ENCODE measurements at places on chromosomes 3 and 15. TPM values are rescaled to one million over a fixed set of nuclear protein-coding genes. Genes with fewer than 3 reads are reported as not detected.
A peak's percentile ranks its signal among the peaks of the same experiment; 100 is the strongest.

Gene CP
- 1.0 TPM for total RNA-seq

Gene STIMATE
- 17.0 TPM for total RNA-seq

Gene LRRC2
- total RNA-seq, result under 0.01 TPM

DNA sequence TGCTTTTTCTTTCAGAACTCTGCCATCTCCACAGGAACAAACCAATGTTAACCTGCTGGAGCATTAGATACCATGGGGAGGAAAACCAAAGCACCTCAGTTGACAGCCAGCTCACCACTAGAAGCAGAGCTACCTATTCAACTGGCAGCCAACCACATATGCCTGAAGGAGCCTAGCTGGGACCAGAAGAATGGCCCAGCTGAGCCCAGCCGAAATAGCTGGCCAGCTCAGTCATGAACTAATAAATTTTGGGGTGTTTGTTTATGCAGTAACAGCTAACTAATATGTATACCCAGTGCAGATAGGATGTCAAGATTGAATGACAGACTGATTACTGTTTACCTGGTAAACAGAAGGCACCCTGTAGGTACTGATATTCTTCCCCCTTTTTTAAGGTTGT, 1117.5 kb downstream of the TBL1XR1 start:
- no peak for DNase-seq

DNA sequence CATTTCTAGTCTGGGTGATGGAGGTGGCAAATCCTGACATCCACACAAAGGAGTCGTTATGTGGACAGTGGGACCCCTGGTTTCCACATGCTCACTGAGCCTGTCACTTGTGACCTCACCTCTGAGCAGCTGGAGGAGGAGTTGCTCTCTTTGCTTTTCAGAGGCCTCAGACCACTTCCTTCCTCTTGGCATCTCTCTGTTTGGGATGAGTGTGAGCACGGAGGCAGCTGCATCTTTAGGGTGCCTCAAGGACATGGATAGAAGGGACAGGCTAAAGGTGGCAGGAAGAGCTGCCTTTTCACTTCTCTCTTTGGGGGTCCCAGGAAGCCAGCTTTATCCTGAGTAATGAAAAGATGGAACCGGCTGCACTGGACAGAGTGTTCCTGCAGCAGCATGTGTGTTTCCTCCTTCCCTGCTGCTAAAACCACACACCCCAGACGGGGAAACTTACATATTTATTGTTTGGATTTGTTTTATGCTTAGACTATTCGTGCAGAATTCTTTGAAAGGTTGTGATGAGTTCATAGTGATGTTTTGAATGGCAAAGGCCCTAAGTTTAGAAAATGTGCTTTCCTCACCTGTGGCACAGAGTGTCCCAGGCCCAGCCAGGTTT, 31.8 kb downstream of the GPR171 start:
- DNase-seq, result no peak

GRCh38 chr15:65372787-65373067, 5.1 kb downstream of the IGDCC3 start:
- no peak for DNase-seq

Gene ATP1B3
- 199 TPM for total RNA-seq

Gene CPLX3
- not detected for total RNA-seq

GRCh38 chr15:68027388-68027787, 26.7 kb upstream of the PIAS1 start:
- DNase-seq, result no peak

GRCh38 chr3:170301405-170301804, 56.1 kb upstream of the SKIL start:
- peak; percentile 59 for DNase-seq

GRCh38 chr15:57784081-57784511, 77.6 kb downstream of the POLR2M start:
- DNase-seq, result peak; percentile 68

- DNase-seq, result no peak
Observed at GRCh38 chr3:48404440-48405342, 25.2 kb downstream of the PLXNB1 start.

DNA sequence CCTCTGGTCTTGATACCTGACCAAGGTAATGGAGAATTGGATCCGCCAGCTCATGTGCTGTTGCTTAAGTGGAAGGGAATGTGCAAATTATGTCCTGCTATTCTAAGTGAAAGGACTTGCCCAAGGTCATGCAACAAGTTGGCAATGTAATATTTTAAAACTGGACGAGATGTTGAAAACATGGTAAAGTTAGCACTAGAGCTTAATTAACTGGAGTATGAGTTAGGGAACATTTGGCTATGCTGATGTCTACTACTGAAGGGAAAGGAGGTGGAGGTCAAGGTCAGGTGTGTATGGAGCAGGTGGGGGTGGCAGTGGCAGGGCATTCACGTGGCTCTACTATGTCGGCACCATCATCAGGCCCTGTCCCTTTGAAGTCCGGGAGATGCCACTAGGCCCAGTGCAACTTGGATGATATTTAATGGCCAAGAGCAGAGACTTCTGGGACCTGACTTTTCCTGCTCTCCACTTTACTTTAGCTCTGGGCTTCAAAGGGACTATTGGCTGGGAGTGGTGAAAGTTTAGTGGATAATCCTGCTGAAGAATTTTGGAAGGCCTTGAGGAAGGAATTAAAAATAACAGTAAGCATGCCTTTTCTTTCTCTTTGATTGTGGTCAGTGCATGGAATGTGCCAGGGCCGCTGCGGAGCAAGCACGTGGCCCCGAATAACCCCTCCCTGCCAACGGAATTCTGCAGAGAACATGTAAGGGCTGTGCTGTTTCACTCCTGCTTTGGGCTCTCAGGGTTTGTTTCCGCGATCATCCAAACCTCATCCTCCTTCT, 14.9 kb downstream of the SMAD3 start:
- DNase-seq, result no peak

DNA sequence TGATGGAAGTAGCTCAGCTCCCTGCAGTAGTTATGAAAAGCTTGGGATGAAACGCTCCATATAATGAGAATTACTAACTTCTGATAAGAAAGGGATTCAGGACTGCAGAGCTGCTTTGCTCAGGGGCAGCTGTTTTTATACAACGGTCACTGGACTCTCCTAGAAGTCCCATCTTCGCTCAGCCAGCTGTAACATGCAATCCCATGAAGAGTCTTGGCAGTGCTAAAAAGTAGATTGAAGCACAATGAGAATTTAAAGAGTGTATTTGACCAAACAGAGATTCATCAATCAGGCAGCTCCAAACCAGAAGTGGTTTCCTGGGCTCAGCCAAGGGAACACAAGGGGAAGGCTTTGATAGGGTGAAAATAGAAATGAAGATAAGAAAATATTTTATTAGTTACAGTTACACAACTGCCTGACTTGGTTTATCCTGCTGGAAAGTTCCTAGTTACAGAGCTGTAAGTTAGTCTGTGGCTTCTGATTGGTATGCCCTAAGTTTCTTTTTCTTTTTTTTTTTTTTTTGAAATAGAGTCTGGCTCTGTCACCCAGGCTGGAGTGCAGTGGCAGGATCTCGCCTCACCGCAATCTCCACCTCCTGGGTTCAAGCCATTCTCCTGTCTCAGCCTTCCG, 24.1 kb downstream of the SIDT1 start:
- DNase-seq, result no peak

Gene KATNBL1
- total RNA-seq, result 43.5 TPM

DNA sequence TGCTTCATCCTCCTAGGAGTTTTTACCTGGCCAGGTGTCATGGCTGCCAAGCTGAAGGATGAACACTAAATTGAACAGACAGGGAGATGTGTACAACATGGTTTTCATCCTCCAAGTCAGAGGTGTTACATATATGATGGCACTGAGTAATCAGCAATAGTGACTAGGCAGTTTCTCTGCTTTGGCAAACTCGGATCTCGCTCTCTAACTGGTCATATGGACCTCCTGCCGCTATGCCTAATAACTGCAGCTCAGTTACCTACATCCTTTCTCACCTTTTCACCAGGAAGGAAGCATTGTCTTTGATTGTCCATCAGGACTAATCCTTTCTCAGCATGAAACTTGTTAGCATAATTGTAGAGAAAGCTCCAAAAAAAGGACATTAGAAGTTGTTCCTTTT, 175.9 kb upstream of the PLSCR5 start:
- no peak for DNase-seq

GRCh38 chr3:192899540-192899982, 18.1 kb downstream of the MB21D2 start:
- DNase-seq, result no peak

Gene GAP43
- not detected for total RNA-seq

GRCh38 chr3:42195879-42196330, 70.1 kb downstream of the CCK start:
- no peak for DNase-seq

DNA sequence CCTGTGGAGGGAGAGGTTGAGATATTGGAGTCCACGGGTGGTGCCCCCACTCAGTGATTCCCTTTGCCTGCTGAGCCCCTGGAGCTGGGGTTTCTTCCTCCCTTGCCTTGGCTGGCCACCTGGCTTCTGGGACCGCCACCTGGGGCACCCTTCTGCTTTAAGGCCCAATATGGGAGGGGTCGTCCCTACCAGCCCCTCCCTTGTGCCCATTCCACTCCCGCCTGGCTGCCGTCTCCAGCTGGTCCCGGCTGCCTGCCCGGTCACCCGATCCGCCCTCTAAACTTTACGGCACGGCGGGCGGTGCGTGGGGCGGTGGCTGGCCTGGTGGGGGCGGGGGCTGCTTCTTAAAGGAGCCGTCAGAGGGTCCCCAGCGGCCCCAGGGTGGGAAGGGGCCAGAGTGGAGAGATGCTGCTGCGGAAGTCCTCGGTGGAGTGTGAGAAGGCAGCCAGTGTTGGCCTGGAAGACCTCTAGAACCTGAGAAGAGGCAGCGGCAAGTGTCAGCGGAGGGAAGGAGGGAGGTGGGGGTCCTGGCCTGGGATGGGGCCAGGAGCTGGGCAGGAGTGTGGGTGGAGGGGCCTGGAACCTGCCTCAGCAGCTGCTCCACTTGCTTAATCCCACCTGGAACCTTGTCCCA, 1.6 kb upstream of the SEMA3B start:
- no peak for DNase-seq

Gene CCR3
- total RNA-seq, result not detected

DNA sequence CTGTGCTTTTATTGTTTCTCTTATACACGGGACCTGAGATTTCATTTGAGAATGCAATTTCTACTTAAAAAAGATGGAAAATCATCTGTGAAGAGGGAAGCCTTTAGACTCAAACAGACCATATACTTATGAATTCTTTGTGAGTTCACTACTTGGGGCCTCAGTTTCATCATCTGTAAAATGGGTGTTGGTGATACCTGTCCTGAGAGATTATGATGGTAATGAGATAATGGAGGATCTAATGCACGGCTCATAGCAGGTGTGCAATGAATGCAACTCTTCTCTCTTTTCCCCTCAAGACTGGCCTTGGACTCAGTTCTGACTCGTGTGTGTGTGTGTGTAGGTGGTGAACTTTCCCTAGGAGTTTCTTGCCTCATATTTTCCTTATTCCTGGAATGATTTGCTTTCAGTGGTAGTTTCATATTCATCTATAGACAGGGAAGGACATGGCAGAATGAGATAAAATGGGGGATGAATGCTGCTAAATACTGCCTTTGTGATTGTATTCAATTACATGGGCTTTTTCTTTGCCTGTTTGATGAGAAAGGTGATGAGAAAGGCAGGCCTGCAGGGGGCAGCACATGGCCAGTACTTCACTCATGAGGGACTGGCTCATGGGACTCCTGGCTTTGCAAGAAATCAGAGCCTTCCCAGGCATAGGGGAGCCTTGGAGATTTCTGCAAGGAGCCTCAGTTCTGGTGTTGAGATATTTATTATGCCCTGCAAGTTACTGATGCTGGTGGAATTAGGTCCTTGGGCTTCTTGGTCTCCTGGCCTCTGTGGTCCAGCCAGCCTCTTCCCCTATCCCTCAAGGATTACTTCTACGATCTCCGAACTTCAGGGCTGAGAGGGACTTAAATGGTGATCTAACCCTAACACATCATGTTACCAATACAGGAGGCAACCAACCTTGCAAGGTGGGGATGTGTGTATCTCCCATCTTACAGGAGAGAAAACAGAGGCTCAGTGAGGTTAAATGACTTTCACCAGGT, 70.7 kb downstream of the RPLP1 start:
- peak; percentile 80 for DNase-seq

Gene ANKRD63
- total RNA-seq, result not detected

GRCh38 chr15:55555089-55555488, 33.1 kb downstream of the PYGO1 start:
- no peak for DNase-seq

Data from dermis blood vessel endothelial cell (primary cell).